Activated naive CD8-positive, alpha-beta T cell treated with anti-CD3 and anti-CD28 coated beads, Interleukin-2, amount 50 U/mL, for 16 hours (primary cell): ENCODE measurements at places on chromosomes 5 and 9.

DNA sequence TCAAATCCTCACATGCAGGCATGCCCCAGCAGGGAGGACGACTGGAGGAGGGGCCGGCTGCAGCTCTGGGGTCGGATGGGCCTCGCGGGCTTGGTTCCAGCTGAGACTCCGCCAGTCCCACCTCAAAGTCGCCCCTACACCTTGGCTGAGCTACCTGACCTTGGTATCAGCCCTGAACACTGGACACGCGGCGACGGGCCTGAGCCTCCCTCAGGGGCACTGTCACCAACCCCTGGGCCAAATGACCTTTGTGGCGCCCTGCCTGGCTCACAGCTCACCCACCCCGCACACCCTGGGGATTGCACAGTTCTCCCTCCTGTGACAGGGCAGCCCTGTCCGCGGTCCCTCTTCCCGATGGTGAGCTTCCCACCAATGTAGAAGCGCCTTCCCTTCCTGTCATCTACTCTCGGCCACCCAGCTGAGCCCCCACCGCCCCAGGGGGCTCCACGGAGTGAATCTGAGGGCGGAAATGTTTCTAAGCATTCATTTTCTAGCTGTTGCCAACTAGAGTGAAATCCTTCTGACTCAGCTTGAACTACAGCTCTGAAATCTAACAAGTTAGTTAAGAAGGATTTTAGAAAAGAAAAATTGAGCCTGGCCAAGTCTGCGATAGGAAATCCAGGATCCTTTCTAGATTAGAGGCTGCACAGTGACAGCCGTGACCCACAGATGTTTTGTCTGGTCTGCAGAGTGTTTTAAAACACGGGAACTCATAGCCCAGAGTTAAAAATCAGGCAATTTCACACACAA lies 138.9 kb upstream of the PHYKPL start:
- no peak for DNase-seq

DNA sequence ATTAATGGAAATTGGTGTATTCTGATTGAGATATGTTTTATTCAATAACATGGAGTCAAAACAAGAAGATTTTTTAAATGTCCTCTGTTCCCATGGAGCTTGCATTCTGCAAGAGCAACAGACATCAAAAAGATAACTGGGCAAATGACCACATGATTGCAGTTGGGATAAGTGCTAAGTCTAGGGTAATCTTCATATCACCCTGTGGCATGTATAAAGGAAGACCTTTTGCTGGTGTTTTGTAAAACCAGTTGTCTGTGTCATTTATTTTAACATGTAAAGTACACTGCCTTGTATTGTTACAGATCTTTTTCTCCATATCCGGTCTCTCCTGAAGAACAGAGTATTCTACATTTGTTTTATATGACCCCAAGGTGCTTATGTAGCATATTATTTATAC lies 44.0 kb downstream of the PTCD2 start:
- DNase-seq: no peak

- no peak for DNase-seq
Measured at GRCh38 chr5:139395844-139396640, 1.1 kb upstream of the PROB1 start.

DNA sequence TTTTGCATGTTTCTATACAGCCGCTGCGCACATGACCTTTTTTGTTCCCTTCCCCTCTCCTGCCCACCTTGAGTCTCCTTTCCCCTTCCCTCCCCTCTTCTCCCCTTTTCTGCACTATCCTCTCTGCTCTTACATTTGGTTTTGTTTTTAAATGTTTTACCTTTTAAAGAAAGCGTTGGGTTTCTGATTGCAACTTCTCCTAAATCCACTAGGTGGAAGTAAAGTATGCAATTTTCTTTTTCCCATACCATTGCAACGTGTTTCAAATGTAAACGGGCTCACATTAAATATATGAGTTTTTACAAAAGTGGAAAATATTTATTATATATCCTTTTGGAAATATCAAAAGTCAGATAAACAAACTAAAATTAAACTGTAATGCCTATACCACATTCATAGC lies 500.9 kb downstream of the DIRAS2 start:
- no peak for DNase-seq

GRCh38 chr5:115932991-115933390 lies 29.3 kb upstream of the LVRN start:
- DNase-seq: no peak

DNA sequence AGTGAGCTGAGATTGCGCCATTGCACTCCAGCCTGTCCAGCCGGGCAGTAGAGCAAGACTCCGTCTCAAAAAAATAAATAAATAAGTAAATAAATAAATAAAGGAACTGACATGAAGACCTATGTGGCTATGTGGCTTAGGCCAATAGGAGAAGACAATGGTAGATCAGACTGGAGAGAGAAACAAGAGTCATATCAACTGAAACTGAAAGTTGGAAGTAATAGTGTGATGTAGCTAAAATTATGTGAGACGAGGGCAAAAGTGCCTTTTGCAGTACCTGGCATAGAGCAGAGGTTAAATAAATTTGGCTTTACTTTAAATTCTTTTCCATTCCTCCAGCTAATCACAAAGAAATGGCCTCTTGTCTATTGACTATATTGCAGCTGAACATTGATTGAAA lies 7.3 kb downstream of the FBP2 start:
- no peak for DNase-seq

GRCh38 chr5:110900829-110901228 lies 162.0 kb downstream of the SLC25A46 start:
- no peak for DNase-seq

DNA sequence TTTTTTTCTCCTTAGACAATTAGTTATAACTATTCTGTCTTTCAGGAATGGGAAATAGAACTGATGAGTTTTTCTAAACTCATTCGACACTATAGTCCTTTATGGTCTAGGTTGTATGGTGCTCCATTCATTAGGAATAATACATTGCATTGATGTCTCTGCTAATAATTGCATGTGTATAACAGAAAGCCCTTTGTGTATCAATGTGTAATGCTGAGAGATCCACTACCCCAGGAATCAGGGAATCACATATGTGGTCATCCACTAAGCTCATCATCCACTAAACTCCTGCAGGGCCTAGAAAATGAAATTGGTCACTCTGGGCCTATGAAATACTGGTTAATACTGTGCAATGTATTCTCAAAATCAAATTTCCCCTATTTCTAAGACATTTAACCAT lies 242.0 kb upstream of the CDH18 start:
- no peak for DNase-seq
